ENCODE measurements at places on chromosomes 5 and 9.

- no peak for DNase-seq
These were observed 2125.4 kb upstream of the WWC1 start for GRCh38 chr5:166166071-166166470.

GRCh38 chr5:76383126-76383832, 19.8 kb upstream of the IQGAP2 start:
- no peak for DNase-seq

- DNase-seq, result no peak
These were observed 52.4 kb downstream of the CDC14B start for GRCh38 chr9:96567203-96567700.

GRCh38 chr5:170464280-170465127, 39.3 kb upstream of the KCNIP1 start:
- DNase-seq, result no peak

GRCh38 chr9:15422372-15423230, at the start of gene SNAPC3:
TSS of gene SNAPC3 (plus strand) at chr9:15422876. CDS start at chr9:15422880, 4 bp downstream.
- DNase-seq, result peak; percentile 90

DNA sequence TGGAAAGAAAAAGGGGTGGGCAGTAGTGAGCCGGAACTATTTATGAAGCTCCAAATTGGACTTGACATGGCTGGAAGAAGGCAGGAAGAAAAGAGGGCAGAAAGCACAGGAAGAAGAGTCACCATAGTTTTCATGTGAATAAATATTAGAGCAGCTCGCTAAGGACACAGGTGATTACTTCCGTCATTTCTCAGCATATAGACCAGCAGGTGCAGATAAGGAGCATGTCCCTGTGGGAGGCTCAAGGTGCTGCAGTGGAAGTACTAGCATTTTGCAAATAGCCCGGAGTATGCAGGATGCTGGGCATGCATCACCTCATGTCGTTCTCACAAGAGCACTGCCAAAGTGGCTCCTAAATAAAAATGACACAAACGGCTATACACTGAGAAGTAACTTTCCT, 71.3 kb upstream of the HTR4 start:
- DNase-seq, result no peak

DNA sequence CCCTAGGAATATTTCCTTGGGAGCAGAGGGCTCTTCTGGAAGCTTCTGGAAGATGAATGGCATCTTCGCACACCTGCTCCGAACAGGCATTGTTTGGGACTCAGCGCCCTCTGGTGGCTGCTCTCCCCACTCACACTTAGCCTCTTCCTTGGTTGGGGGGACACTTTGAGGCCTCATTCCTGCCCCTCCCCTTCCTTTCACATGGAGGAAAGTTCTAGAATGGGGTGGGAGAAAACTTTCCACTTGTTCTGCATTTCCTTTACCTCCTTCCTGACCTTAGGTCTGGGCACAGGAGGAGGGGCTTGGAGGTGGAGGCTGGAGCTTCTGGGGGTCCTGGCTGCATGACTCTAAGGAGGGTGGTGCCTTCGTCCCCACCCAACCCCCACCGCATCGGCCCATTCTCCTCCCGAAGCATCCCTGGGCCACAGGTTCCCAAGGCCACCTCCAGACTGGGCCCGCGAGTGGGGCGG, 19.3 kb upstream of the SMIM32 start:
- no peak for DNase-seq

DNA sequence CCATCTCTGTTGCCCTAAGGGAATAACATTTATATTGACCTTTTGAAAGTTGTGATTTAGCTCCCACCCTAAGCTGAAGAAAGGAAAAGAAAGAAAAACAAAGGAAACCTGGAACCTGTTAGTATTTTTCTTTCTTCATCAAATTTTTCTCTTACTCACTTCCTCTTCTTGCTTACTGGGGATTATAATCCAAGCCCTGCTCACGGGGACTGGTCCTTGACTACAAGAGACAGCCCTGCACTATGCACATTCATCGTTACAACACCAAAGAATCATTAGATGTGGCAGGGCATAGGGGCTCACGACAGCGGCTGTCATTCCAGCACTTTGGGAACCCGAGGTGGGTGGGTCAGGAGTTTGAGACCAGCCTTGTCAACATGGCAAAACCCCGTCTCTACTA, 37.8 kb upstream of the LPAR1 start:
- DNase-seq, result no peak
